Activated naive CD8-positive, alpha-beta T cell treated with anti-CD3 and anti-CD28 coated beads, Interleukin-2, amount 50 U/mL, for 24 hours (primary cell): ENCODE measurements at places on chromosomes 6 and 20.

- no peak for DNase-seq
Observed at GRCh38 chr20:50224531-50225255, 34.1 kb downstream of the CEBPB start.

- DNase-seq, result no peak
Observed at GRCh38 chr6:143064951-143065683, 4.4 kb downstream of the AIG1 start.

DNA sequence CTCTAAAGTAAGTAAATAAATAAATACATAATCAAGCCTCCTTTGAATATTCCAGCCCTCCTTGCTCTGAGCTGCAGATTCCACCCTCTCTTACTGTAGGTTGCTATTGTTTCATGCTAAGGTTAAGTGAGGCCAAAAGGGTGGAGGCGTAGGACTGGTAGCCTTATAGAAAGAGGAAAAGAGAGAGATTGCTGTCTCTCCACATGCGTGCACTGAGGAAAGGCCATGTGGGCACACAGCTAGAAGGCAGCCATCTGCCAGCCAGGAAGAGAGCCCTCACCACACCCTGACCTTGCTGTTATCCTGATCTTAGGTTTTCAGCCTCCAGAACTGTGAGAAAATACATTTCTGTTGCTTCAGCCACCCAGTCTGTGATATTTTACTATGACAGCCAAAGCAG is 87.4 kb upstream of the SHLD1 start:
- no peak for DNase-seq

- peak; percentile 71 for DNase-seq
Observed at GRCh38 chr20:62370115-62370806, 3.1 kb upstream of the LAMA5 start.

DNA sequence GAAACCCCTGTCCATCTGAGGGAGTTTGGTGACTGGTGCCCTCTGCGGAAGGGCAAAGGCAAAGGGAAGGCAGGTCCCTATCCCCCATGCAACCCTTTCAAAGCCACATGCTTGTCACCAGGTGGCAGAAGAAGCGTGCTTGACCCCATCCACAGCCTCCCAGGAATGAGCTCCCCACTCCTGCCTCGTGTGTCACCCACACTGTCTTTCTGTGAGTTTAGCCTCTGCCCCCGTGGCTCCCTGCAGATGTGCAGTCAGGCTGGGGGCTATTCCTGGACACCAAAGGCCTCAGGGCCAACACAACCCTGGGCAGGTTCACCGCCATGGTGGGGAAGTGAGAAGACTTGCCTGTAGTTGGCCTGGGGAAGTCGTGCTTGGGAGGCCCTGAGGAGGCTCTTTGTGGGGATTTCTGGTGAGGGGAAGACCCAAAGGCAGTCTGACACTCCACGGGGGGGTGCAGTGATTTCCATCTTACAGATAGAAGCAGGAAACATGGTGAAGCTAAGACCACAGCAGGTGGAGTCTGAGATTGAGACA is 16.6 kb upstream of the PCMTD2 start:
- no peak for DNase-seq

GRCh38 chr6:70415247-70415646 is 1.9 kb downstream of the FAM135A start:
- DNase-seq, result no peak

GRCh38 chr20:59413326-59413865 is 113.0 kb downstream of the EDN3 start:
- DNase-seq, result no peak
